Glutamatergic neuron (in vitro differentiated cells): ENCODE measurements at places on chromosomes 1 and 21. TPM values are rescaled to one million over a fixed set of nuclear protein-coding genes. Genes with fewer than 3 reads are reported as not detected.

GRCh38 chr1:186843226-186843625 is 14.5 kb downstream of the PLA2G4A start:
- H3K4me3 ChIP-seq = no peak overlapping the region
- DNase-seq = no peak
- H3K27ac ChIP-seq = no peak overlapping the region

GRCh38 chr1:37945743-37946702 is 830 bp downstream of the INPP5B start:
- peak; percentile 25 for DNase-seq
- H3K4me3 ChIP-seq = peak overlapping the region; percentile 99
- peak overlapping the region; percentile 98 for H3K27ac ChIP-seq
- H3K36me3 ChIP-seq = no peaks in the 10 kb centered on the region

GRCh38 chr1:30285501-30285932 is 437.9 kb downstream of the MATN1 start:
- H3K4me3 ChIP-seq = no peak overlapping the region
- no peak overlapping the region for H3K27ac ChIP-seq
- H3K36me3 ChIP-seq = no peaks in the 10 kb centered on the region

DNA sequence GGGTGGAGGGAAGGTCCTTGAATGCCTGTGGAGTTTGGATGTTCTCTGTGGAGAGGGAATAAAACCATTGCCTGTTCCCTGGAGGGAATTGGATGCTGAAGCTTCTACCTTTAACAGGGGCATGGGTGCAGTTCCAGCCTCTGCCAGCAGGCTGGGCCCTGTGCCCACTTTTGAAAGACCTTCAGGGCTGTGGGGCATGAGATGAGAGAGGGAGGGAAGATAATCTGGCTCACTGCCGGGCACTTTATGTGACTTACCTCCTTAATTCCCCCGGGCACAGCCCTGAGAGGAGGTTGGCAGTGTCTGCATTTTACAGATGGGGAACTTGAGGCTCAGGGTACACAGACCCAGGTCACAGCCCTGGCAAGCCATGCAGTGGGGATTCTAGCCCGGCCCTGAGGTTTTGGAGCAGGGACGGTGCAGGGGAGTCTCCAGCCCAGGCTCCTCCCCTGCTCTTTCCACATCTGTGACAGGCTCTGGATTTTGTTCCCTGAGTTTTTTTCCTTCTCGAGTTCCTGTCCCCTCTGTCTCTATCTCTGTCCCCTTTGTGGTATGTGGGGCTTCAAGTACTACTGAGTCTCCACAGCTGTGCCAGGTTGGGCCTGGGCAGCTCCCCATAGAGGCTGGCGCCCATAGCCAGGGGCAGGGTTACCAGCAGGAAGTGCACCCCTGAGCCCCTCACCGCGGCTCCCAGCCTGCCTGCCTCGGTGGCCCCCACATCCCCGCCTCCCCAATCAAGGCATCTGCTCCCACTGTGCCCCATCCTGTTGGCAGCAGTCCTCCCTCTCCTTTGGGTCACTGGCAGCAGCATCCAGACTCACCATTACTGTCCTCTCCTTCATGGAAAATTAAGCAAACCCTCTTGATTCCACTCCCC is 14.0 kb upstream of the THEMIS2 start:
- DNase-seq = peak; percentile 92
- H3K4me1 ChIP-seq = peaks cover 6% of the 10 kb centered on the region
- peaks cover 4% of the 10 kb centered on the region for H3K27me3 ChIP-seq
- no peaks in the 10 kb centered on the region for H3K36me3 ChIP-seq

DNA sequence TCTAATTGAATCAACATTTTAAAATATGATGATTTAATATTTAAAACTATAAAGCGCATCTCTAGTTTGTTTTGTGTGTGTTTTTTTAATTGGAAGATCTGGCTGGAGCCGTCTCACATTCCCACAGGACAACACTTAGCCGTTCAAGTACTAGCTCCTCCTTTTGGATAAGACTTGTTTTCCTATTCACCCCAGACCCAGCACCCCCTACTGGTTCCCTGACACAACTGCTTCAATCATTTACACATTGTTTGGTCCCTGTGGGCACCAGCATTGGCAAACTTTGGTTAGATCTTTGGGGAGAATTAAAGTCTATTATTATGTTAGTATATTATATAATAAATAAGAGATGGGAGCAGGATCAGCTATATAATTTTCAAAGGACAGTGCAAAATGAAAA is 34.5 kb downstream of the TYW3 start:
- no peak overlapping the region for H3K27ac ChIP-seq
- H3K4me3 ChIP-seq = no peak overlapping the region
- H3K36me3 ChIP-seq = no peaks in the 10 kb centered on the region
- no peaks in the 10 kb centered on the region for H3K4me1 ChIP-seq
- DNase-seq = no peak

GRCh38 chr1:46219551-46220520 is 16.7 kb downstream of the LURAP1 start:
- peak overlapping the region; percentile 26 for H3K4me3 ChIP-seq
- H3K4me1 ChIP-seq = peaks cover 21% of the 10 kb centered on the region
- no peak overlapping the region for H3K27ac ChIP-seq
- H3K27me3 ChIP-seq = peaks cover 5% of the 10 kb centered on the region
- peak; percentile 24 for DNase-seq

DNA sequence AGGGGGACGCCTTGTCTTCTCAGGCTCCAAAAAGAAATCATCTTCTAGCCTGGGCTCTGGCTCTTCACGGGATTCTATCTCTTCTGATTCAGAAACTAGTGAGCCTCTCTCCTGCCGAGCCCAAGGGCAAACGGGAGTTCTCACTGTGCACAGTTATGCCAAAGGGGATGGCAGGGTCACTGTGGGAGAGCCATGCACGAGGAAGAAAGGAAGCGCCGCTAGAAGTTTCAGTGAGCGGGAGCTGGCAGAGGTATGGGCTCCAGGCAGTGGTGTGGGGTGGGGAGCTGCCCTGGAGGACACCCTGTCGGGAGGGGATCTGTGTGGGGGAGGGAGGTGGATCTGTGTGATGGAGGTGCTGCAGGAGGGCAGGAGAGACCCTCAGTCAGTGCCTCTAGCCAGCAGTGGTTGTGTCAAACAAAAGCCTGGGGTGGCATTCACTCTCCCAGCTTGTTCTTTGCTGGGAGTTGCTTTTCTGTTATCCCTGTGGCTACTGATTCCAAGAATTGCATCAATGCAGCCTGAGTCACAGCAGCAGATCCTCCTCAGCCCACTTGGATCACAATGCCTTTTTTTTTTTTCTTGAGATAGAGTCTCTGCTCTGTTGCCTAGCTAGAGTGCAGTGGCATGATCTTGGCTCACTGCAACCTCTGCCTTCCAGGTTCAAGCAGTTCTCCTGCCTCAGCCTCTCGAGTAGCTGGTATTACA is 21.8 kb downstream of the KDM4A start:
- no peak overlapping the region for H3K27ac ChIP-seq
- no peaks in the 10 kb centered on the region for H3K27me3 ChIP-seq
- H3K36me3 ChIP-seq = peaks cover 5% of the 10 kb centered on the region
- no peak for DNase-seq
- no peaks in the 10 kb centered on the region for H3K4me1 ChIP-seq

DNA sequence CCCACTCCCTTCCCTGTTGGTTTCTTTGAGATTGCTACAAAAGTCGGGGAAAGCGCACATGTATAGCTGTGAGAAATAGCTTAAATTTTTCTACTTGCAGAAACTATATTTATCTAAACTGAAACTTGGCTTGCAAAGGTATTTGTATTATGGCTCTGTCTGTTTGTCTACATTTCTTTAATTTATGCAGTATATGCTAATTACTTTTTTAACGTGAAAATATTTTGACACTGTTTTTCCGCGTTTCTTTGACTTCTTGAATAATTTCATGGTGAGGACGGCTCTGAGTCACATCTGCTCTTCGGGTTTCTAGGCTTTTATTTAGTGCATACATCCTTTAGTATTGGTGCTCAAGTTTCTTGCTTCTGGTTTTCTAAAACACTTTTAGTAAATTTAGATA is 182.1 kb upstream of the ZRANB2 start:
- no peaks in the 10 kb centered on the region for H3K36me3 ChIP-seq
- no peak overlapping the region for H3K27ac ChIP-seq
- no peak for DNase-seq
- no peak overlapping the region for H3K4me3 ChIP-seq

GRCh38 chr21:38637161-38637560 is 138.9 kb upstream of the ERG start:
- H3K27ac ChIP-seq = no peak overlapping the region
- no peak overlapping the region for H3K4me3 ChIP-seq
- no peaks in the 10 kb centered on the region for H3K27me3 ChIP-seq
- no peaks in the 10 kb centered on the region for H3K36me3 ChIP-seq
- no peaks in the 10 kb centered on the region for H3K4me1 ChIP-seq
- DNase-seq = no peak

GRCh38 chr1:58929671-58930325 is 146.0 kb upstream of the JUN start:
- no peaks in the 10 kb centered on the region for H3K36me3 ChIP-seq
- DNase-seq = no peak
- no peaks in the 10 kb centered on the region for H3K4me1 ChIP-seq
- H3K27ac ChIP-seq = no peak overlapping the region

DNA sequence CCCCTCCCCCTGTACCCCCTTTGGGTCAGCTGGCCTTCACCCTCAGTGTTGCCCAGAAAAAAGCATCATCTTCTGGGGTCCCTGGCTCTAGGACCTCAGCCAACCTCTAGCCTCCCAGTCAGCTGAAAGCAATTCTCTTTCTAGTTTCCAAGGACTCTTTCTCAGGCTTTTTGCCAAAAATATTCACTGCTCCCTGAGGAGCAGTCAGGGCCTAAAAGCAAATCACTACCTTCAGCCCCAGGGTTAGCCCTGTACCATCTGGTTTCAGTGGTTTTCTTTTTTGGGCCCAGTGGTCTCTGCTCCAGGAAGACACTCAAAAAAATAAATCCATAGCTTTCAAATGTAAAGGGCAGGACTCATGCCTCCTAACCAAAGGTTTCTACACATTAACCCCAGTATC is 3.1 kb upstream of the LMOD1 start:
- no peak overlapping the region for H3K4me3 ChIP-seq
- H3K36me3 ChIP-seq = no peaks in the 10 kb centered on the region
- H3K27ac ChIP-seq = peak overlapping the region; percentile 35
- DNase-seq = no peak

DNA sequence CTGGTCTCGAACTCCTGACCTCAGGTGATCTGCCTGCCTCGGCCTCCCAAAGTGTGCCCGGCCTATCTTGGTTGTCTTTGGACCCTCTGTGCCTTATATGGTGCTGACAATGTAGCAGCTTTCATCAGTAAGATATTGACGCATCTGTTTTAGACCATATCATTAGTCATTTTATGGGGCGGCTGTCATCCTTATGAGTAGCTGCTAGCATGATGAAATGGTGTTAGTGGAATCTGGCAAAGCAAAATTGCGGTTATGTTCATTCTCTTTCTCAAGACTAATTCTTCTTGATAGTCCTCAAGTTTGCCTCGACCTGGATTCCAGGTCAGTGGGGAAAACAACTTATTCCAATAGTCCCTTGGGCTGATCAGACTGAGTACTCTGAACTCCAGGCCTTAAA is 199.9 kb downstream of the PRDM2 start:
- no peak overlapping the region for H3K27ac ChIP-seq
- peaks cover 2% of the 10 kb centered on the region for H3K4me1 ChIP-seq
- no peak for DNase-seq
- H3K36me3 ChIP-seq = peaks cover 6% of the 10 kb centered on the region
- H3K4me3 ChIP-seq = no peak overlapping the region

DNA sequence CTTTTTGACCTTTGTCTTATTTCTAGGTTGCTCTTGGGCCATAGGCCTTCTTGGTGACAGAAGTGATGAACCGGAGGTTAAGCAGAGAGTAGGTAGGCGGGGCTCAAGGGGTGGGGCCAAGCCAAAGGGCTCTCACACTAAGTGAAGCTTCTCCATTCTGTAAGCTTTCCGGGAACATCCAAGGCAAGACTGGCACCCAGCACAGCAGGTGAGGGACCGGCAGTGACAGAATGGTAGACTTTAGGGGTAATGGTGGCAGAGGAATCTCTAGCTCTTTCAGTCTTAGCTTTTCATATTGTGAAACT is at the start of gene TNFAIP8L2:
TSS of gene TNFAIP8L2 (plus strand) at position 135 of the 305 bp plus-strand sequence. CDS start 2,049 bp downstream, outside the sequence.
- H3K27me3 ChIP-seq = no peaks in the 10 kb centered on the region
- peak within 1 kb of the TSS; percentile 11 for H3K4me3 ChIP-seq
- no peaks in the 10 kb centered on the region for H3K36me3 ChIP-seq
- peak within 1 kb of the TSS; percentile 52 for H3K27ac ChIP-seq
- DNase-seq = no peak

DNA sequence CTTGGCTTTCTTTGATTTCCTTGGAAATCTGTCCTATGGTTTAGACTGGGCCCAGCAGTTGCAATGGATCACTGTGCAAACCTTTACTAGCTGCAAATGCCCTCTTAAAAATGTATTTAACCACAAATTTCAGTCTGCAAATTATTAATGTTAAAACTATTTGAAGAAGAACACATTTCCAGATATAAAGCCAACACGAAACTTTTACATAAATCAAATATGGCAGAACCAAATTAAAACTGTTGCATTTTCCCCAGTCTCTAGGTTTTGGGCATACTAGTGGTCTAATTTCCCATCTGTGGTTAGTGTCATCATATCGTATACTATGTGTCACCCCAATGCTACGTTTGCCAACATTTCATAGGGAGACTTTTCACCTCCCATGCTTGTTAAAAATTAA is 52.3 kb downstream of the HMCN1 start:
- H3K4me1 ChIP-seq = peaks cover 4% of the 10 kb centered on the region
- H3K27ac ChIP-seq = no peak overlapping the region
- H3K4me3 ChIP-seq = no peak overlapping the region
- DNase-seq = no peak
- H3K27me3 ChIP-seq = peaks cover 5% of the 10 kb centered on the region

IPO13 gene
- total RNA-seq = 53.2 TPM

RGS18 gene
- total RNA-seq = not detected

DIO1 gene
- not detected for total RNA-seq

SPRR2G gene
- total RNA-seq = not detected

CDC73 gene
- 40.0 TPM for total RNA-seq

RAP1GAP gene
- total RNA-seq = 4.8 TPM

AMY1C gene
- total RNA-seq = not detected

CACNA1S gene
- total RNA-seq = 0.07 TPM

PPIAL4G gene
- total RNA-seq = 0.61 TPM
